Panc1 (cell line): ENCODE measurements at places on chromosomes 16 and 17. TPM values are rescaled to one million over a fixed set of nuclear protein-coding genes. Genes with fewer than 3 reads are reported as not detected.

DNA sequence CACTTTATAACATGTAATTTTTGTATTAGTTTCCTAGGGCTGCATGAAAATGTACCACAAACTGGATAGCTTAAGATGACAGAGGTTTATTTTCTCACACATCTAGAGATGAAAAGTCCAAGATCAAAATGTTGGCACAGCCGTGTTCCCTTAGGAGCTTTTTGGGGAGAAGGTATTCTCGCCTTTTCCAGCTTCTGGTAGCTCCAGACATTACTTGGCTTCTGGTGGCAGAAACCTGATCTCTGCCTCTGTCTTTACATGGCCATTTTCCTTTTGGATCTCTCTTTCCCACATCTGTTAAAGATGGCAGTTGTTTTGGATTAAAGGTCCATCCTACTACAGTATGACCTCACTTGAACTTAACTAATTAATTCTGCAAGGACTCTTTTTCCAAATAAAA is 885.7 kb upstream of the CDH8 start:
- no peak for DNase-seq

DNA sequence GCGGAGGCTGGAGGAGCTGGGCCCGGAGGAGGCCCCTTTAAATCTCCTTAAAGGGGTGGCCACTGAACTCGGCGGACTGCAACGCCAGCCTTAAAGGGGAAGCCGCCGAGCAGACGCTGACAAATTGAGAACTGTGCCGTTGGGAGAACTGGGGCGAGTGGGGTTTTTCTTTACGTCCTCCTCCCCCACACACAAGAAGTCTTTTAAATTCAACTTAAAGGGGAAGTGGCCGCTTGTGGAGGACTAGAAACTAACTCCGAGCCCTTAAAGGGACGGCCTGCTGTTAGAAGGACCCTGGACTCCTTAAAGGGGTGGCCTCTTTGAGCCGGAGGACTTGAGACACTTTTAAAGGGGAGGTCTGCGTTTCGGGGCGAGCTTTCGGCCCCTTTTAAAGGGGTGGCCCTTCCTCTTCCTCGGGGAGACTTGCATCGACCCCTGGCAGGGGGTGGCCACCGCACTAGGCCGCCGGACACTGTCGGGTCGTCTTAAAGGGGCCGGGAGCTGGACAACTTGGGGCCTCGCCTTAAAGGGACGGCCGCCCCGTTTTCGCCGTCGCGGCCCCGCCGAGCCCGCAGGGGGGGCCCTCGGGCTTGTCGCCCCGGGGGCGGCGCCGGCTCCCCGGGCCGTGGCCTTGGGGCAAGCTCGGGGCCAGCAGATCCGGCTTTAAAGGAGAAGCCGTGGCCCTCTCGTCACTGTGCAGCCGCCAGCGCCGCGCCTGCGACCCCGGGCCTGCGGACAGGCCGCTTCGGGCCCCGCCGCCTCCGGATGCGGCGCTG is 688 bp downstream of the FBRS start:
- no peak for DNase-seq

- DNase-seq, result no peak
Measured at GRCh38 chr17:77723909-77724875, 234.3 kb upstream of the TNRC6C start.

DNA sequence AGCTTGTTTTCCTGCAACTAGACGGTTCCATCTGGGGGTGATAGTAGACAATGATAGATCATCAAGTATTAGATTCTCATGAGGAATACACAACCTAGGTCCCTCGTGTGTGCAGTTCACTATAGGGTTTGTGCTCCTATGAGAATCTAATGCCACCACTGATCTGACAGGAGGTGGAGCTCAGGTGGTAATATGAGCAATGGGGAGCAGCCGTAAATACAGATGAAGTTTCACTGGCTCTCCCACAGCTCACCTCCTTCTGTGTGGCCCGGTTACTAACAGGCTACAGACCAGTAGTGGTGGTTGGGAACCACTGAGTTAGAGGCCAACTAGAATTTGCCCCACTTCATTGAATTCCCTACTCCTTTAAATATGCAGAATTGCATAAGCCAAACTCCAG is 147.5 kb upstream of the HSBP1 start:
- no peak for DNase-seq

- DNase-seq, result no peak
Measured at GRCh38 chr17:7284911-7285310, 3.4 kb downstream of the SLC2A4 start.

GRCh38 chr17:36534840-36535668 is at the start of the genes MYO19 and PIGW:
Gene MYO19, minus strand, starts transcription at chr17:36534868. Its CDS starts 2,330 bp downstream, at chr17:36532538.
Gene PIGW, plus strand, starts transcription at chr17:36534987. Its CDS starts 2,115 bp downstream, at chr17:36537102.
- peak; percentile 39 for DNase-seq

GRCh38 chr17:20010099-20010863 is 1.1 kb downstream of the SPECC1 start:
- DNase-seq, result peak; percentile 76

- no peak for DNase-seq
Measured at GRCh38 chr17:14760719-14761411, 460.0 kb downstream of the HS3ST3B1 start.

DNA sequence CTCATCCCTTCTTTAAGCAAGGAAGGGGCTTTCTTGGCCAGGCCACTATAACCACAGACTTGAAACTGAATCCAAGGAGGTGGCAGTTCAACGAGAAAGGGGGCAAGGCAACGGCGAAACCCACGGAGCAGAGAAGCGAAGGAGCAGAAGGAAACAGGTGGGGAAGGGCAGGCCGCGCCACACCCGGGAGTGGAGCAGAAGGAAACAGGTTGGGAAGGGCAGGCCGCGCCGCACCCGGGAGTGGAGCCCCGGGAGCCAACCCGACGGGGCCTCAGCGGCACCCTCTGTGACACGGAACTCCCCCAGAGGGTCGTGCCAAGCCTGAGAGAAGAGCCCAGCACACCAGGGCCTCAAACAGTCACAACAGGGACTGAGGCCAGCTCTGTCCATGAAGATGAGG is 20.3 kb downstream of the FANCA start:
- no peak for DNase-seq

DNA sequence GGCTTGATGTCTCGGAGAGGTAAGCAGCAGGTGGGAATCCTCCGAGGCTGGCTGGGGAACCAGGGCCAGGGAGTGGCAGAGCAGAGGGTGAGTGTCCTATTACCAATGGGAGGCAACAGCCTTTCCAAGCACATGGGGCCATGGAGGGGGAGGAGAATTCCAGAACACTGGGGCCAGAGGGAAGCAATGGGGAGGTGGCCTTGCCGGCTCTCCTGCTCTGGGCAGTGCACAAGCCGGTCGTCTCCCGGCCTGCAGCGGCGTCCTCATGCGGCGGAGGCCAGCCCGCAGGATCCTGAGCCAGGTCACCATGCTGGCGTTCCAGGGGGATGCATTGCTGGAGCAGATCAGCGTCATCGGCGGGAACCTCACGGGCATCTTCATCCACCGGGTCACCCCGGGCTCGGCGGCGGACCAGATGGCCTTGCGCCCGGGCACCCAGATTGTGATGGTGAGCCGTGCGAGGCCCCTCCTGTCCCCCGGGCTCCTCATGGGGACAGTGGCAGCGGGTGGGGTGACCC is 21.9 kb downstream of the SGSH start:
- no peak for DNase-seq

GRCh38 chr16:89370081-89370511 is 120.3 kb downstream of the ANKRD11 start:
- DNase-seq, result no peak

DNA sequence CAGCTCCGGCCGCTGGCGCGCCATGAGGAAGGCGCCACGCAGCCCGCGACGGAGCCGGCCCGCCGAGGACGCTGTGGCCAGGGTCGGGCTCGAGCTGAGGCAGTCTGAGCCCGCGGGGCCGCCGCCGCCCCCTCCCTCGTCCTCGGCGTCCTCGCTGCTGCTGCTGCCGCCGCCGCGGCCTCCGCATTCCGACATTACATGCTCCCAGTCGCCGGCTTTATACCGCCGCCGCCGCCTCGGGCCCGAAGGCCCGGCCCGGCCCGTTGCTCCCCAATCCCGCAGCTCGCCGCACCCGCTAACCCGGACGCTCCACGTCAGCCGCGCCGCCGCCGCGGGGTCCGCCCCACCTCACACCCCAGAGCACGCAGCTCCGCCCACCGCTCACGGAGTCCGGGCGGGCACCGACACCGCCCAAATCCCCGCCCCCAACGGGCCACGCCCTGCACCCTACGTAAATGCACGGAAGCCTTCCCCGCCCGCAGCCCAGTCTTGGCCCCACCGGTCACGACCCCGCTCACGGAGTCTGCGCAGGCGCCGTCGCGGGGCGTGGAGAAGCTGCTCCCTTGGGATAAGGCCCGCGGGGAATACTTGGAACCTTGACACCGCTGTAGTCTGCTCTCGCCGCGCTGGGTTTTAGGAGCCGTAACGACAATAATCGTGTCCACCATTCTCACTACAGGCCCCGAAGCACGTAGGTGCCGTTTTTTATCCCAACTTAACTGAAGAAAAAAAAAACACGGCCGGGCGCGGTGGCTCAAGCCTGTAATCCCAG is at the start of gene TXNDC11:
TSS of gene TXNDC11 (minus strand) at position 322 of the 772 bp plus-strand sequence. CDS start at position 195, 127 bp downstream.
- peak; percentile 86 for DNase-seq

DNA sequence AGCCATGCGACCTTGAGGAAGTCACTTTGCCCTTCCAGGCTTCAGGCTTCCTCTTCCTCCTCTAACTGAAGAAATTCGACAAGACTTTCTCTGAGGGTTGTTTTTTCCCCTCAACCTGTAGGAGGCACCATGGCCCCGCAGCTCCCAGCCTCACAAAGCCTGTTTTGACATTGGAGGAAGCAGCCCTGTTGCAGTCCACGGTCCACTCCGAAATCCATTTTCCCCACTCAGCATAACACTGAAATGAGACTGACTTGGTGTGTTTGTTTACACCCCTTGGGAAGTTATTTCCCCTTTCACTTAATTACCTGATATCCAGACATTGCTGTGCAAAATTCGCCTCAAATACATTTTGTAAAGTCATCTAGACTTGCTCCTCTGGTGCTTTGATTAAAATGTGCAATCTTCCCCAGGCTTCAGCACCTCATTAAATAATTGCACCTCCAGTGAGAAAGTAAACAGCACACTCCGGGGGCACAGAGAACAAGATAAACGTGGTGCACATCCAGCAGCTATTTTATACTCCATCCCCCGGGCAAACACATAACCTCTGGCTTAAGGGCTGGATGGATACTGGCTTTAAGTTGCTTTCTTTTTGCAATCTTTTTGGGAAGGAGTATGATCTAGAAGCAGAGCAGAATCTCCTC is 41.4 kb upstream of the PIRT start:
- no peak for DNase-seq

DNA sequence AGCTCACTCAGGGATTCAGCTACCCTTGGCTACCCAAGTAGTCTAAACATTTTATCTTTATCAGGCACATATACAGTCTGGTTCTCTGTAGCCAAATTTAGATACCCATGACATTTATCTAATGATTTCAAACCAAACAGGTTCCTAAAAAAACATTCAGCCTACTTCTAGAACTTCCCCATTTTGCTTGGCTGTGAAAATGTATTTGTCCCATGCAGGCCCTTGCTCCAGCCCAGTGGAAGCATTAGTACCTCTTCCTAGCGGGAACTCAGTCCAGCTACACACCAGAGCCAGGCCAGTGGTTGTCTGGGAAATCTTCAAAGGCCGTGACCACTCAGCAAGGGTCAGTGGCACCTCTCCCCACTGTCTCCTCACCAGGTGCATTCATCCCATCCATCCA is 26.2 kb upstream of the NAGLU start:
- no peak for DNase-seq

GRCh38 chr17:62657145-62657665 is 29.7 kb downstream of the MRC2 start:
- DNase-seq, result no peak

DNA sequence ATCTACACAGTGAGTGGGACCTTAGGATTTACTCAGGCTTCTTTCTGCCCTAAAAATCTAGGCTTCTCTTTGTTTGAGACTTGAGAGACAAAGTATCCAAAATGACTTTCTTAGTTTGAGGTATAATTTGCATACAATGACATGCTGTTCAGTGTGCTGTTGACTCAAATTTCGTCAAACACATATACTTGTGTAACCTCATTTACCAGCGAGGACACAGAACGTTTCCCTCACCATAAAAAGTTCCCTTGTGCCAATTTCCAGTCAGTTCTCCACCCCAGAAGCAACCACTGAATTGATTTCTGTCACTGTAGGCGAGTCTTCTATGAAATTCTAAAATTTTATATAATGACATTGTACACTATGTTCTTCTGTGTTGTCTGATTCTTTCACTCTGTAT is 68.0 kb upstream of the MAF start:
- no peak for DNase-seq

DNA sequence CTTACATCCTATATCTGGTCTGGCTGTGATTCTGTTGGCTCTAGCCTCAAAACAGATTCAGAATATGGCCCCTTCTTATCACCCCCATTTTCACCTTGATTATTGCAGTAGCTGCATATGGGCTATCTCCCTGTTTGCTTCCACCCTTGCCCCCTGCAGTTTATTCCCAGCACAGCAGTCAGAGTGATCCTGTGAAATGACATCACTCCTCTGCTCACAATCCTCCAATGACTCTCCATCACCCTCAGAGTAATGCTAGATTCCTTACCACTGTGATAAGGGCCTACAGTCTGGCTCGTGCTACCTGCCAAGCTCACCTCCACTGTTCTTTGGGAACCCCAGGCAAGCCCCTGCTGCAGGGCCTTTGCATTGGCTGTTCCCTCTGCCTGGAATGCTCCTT is 92.5 kb downstream of the ASIC2 start:
- DNase-seq, result no peak

- DNase-seq, result no peak
Measured at GRCh38 chr17:55351226-55351625, 70.4 kb downstream of the MMD start.

DNA sequence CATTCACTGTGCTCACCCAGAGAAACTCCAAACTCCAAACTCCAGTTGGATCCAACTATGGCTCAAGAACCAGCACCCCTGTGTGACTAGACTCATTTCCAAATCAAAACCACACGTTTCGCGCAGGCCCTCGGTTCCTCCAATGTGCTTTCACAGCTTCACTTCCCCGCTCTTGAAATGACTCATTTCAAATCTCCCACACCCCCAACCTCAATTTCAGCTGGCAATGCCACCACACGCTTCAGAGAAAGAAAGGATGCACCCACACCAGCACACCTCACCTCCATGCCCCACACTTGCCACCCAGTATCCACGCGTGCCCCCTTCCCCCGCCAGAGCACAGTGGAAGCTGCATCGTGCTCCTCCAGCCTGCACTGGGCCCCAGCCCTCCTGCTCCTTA is 9.0 kb downstream of the TMEM92 start:
- DNase-seq, result no peak

Gene SNX11
- total RNA-seq, result 28.1 TPM

Gene C17orf100
- total RNA-seq, result 2.8 TPM

Gene RAP1GAP2
- 10.0 TPM for total RNA-seq

Gene C1QTNF8
- total RNA-seq, result 0.39 TPM

Gene PRSS22
- 23.9 TPM for total RNA-seq

Gene ACSF3
- 30.8 TPM for total RNA-seq

Gene PRM2
- total RNA-seq, result not detected

Gene GPR179
- total RNA-seq, result 0.03 TPM

Gene ERI2
- 20.4 TPM for total RNA-seq

Gene TMEM88
- total RNA-seq, result 1.6 TPM

Gene CCL22
- total RNA-seq, result 0.39 TPM

Gene FGF11
- 4.4 TPM for total RNA-seq

Gene KRT9
- total RNA-seq, result not detected
